ENCODE measurements at places on chromosomes 5 and 9.

DNA sequence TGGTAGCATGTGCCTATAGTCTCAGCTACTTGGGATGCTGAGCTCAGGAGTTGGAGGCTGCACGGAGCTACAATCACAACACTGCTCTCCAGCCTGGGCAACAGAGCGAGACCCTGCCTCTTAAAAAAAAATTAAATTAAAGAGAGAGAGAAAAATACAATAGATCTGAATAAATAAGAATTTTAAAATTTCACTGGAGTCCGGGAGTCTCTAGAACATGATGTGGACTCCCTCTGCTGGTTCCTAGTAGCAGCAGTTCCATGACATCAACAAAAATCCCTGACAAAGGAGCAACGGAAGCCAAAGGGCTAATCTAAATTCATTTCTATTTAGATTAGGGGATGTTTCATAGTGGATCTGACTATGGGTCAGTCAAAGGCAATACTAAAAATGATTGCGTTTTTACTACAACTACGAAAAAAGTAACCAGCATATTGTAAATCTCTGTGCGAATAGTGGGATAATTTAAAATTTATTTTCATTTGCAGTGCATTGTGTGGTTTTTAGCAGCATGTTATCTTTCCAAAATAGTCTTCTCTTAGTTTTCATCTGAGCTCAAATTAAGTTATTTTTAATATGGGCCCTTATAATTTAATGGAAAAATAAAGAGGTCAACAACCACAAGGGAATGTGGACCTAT is 6.7 kb downstream of the INIP start:
- no peak for DNase-seq

GRCh38 chr5:37847978-37848425 is 8.2 kb upstream of the GDNF start:
- DNase-seq: no peak

- DNase-seq: no peak
These were observed 17.3 kb downstream of the CSF1R start for GRCh38 chr5:150068961-150069645.

DNA sequence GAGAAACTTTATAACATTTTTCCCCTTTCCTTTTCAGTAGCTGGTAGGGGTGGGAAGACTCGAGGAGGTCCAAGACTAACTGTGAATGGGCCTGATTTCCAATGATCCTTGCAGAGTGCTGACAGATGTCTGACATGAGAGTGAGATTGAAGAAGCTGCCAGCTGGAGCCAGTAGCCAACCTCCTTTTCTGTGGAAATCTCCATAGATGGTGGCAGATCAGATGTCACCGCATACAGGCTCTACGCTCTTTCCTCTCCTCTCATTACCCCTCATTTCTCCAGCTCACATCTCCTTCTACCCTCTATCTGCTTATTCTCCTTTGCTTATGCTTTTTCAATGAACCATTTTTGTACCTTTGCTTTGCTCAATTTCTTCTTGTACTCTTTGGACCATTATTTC is 395.2 kb upstream of the TNC start:
- no peak for DNase-seq

DNA sequence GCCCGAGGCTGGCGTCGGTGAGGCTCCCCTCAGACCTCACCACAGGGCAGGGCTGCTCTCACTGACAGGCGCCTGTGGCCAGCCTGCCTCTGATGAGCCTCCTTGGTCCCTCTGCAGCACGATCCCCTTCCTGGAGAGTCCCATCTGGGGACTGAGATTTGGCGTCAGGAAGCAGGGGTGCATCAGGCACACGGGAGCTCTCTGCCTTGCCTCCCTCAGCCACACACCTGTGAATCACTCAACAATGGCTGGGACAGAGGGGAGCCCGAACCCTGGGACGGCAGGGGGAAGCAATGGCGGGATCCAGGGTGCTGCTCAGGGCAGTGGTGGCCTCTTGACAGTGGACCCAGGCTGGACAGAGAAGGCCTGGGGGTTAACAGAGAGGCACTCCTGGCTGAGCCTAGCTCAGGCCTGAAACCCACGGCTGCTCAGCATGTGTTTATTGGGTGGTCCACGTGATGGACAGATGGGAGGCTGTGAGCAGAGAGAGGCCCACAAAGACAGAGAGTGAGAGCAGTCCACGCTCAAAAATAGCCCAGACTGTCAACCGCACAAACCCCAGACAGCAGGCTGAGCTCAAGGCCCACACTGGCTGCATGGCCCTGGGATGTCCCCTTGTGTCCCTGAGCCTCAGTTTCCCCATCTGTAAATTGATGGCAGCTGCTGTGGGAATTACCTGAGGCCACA is 11.9 kb downstream of the RASGEF1C start:
- no peak for DNase-seq

DNA sequence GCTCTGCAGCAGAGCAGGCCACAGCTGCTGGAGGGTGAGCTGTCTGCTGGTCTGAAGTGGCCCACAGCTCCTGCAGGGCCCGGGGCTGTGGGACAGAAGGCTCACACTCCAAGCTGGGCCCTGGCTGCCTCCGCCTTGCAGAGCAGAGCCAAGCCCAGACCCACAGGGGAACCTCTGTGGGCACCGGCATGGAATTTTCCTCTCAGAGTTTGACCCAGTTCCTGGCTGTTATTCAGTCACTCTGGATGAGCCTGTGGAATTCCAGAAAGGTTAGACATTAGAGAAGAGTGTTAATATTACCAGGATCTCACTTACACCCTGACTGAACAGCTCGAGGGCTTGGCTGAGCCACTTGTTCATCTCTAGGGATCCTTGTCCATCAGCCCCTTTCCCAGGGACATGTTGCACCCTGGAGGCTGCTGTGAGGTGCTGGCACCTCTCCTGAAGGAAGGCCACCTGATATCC is 17.5 kb downstream of the IL9 start:
- DNase-seq: no peak

DNA sequence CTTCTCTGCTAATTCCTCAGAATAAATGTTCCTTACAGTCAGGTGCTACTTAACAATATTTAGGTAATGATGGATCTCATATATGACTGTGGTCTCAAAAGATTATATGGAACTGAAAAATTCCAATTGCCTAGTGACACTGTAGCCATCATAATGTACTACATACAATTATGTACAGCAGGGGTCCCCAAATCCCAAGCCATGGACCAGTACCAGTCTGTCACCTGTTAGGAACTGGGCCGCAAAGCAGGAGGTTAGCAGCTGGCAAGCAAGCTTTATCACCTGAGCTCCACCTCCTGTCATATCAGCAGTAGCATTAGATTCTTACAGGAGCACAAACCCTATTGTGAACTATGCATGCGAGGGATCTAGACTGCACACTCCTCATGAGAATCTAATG is 69.6 kb downstream of the NR2F1-AS1 start:
- DNase-seq: no peak

DNA sequence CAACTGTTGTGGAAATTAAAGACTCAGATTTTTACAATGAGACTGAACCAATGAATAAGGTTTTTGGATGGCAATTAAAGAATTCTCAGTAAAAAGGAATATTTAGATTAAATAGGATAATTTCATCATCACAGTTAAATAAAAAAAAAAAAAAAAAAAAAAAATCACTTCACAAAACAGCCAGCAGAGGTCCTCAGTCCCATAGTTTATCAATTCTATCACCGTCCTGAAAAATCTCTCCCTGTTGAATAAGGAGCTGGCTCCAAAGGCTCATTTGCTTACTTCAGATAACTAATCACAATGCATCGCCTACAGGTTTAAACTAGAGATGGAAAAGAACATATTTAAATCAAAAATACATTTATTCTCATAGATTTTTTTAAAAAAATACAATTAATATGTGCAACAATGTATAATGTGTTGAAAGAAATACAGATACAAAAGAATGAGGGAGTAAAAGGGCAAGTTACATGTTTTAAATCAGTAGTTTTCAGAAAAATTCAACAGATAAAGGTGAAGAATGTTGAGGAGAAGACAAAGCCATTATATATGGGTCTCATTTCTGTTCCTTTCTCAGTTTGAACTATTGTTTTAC is 175.8 kb upstream of the CHD1 start:
- no peak for DNase-seq

- DNase-seq: no peak
These were observed 100.0 kb upstream of the ALDH1B1 start for GRCh38 chr9:38292480-38292879.

DNA sequence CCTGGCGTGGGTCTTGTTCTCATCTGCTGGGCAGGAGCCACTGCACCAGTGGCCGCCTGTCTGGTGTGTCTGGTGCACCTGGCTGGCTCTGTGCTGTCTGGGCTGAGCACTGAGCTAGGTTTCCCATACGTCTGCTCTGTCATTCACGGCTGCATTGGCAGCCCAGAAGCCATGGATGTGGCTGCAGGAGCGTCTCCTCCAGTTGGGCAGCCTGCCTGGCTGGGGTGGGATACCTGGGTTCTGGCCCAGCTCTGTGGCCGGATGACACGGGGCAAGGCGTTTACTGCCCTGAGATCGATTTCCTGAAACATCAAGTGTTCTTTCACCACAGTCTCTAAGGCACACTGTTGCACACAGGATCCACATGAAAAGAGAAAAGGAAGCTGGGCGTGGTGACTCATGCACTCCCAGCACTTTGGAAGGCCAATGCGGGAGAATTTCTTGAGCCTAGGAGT is 25.5 kb upstream of the SLC25A51 start:
- no peak for DNase-seq

DNA sequence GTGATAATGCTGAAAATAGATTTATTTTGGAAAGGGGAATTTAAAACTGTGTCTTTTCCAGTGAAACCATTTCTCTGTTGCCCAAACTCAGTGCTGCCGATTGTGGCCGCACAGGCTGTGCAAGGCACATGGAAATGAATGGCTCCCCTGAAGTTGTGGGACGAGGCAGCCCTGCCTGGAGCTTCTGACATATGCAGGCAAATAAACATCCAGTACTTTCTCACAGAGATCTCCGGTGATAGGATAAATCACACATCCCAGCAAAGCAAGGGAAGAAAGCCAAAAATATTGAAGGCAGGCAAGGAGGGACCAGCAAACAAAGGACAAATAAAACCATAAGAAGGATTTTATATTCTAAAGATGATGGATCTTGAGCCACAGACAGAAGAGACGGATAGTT is 464.5 kb downstream of the MTRR start:
- DNase-seq: no peak

GRCh38 chr5:52786949-52787599 is 642 bp upstream of the ITGA1 start:
- DNase-seq: no peak

DNA sequence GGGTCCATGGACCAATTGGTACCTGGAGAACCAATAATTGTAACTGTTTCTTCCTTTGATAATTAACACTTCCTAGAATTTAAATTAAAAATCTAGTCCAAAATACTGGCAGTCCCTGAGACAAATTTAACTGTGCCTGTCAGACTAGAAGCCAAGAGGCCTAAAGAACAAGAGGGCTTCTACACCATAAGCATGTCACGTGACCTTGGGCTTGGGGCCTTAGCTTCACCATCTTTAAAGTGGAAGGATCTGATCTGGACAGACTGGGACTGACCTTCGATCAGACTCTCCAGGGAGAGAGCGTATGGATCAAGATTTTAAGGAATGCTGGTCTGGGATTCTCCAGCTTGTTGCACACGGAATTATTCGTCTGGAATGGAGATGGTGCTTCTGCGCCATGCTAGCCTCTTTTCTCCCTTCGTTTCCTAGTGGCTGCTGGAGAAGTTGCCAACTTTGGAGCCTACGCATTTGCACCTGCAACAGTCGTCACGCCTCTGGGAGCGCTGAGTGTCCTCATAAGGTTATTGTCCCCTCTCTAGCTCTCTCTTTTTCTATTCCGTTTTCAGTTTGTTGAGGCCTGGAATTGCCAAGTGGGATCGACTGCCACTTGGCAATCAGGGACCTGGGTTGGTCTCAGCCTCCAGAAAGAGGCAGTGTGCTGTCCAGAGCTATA is 8.4 kb downstream of the NIPAL4 start:
- DNase-seq: no peak

GRCh38 chr9:88536023-88536324 is 996 bp downstream of the NXNL2 start:
- DNase-seq: no peak

DNA sequence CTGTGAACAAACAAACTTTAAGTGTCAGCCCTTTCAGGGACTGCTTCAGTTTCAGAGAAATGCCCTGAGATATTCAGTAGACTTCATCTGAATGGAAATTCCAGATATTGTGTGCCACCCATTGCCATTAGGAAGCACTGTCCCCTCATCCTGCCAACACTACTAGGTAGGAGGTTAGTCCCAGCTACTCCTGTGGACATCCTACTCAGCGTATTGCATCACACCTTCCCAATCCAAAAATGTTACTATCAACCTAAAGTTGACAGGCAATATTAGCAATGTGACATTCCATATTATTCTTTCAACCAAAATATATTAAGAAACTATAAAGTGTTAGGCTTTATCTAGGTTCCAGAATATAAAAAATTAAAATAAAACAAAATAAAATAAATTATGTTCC is 552.0 kb upstream of the ST8SIA4 start:
- no peak for DNase-seq

DNA sequence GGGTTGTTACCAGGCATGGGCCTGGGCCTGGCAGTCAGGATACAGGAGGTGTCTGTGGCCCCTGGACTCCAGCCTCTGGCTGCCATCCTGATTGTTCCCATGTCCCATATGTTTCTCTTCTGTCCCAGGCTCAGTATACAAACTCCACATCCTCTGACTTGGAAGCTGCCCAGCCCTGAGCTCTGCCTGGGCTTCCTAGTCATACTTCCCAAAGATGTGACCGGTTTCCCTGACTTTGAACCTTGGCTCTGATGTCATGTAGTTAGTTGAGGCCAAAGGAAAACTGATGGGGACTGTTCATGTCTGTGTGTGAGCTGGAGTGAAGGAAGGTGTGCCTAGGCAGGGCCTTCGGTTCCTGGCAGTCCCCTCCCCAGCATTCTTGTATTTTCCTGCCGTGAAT is 50.4 kb downstream of the CYSTM1 start:
- DNase-seq: no peak

- DNase-seq: no peak
These were observed 24.5 kb downstream of the PTGES2 start for GRCh38 chr9:128102861-128103588.

DNA sequence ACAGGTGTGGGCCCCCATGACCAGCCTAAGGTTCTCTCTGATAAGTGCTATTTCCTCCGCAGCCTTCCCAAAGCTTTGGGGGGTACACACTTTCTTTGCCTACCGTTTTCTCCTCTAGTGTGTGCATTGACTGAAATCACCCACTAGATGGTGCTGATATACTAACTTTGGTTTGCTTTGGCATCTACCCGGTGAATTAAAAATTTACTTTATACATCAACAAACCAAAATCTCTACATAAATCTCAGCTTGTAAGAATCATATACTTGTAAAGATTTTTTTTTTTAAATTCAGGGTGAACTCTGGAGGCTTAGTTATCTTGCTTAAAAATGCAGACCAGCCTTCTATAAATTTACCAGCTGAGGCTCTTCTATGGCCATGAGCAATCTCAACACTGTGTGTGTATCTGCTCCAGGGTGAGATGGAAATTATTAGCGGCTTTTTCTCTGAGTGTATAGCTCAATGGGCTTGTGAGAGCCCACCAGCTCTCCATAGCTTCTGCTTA is 475.7 kb upstream of the TNC start:
- DNase-seq: no peak
